ENCODE measurements at places on chromosomes 3 and 15. TPM values are rescaled to one million over a fixed set of nuclear protein-coding genes. Genes with fewer than 3 reads are reported as not detected.

SNAPC5 gene
- total RNA-seq, result 32.0 TPM

AP3B2 gene
- 0.22 TPM for total RNA-seq

C3orf85 gene
- not detected for total RNA-seq

ADCY5 gene
- total RNA-seq, result 192 TPM

GRCh38 chr15:50164458-50164857, 17.5 kb upstream of the SLC27A2 start:
- DNase-seq, result no peak

DNA sequence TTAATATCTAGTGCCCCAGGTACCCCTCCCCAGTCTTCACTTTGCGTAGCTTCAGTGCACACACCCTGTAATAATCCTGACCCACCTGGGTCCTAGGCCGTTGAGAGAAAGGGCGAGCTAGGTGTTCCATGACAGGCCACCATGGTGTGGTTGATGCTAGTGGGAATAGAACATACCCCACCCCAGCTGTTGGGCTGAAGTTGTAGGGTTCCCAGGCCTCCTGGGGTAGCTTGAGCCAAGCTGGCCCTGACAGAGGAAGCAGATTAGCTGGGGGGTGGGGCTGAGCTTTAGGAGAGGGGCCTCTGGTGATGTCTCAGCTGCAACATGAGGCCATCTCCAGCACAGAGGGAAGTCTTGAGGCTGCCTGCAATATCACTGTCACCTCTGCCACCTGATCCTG, 40.5 kb downstream of the RAB11A start:
- DNase-seq, result no peak

DNA sequence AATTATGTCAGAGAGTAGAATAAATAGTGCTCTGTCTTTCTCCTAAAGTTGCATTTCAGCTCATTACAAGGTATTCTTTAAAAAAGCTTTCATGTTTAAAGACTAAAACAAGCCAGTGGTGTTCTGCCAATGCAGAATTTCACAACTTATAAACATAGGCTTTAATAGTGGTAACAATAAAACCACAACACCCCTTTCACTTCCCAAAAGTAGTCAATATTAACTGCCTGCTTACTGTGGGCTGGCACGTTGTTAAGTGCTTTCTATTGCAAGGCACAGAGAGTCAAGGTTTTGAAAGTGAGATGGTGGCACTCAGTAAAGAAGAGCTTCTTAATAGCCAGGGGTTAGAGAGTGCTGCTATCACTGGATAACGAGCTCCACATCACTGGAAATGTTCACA, 8.4 kb upstream of the RTP1 start:
- DNase-seq, result no peak
